ENCODE measurements at places on chromosomes 7 and 10. TPM values are rescaled to one million over a fixed set of nuclear protein-coding genes. Genes with fewer than 3 reads are reported as not detected.

- H3K4me3 ChIP-seq = no peak overlapping the region
- no peaks in the 10 kb centered on the region for H3K4me1 ChIP-seq
- H3K27ac ChIP-seq = no peak overlapping the region
- no peaks in the 10 kb centered on the region for H3K27me3 ChIP-seq
- no peak for DNase-seq
These were observed 210.5 kb upstream of the SP4 start for GRCh38 chr7:21217365-21217764.

- no peak overlapping the region for H3K27ac ChIP-seq
- H3K36me3 ChIP-seq = no peaks in the 10 kb centered on the region
- H3K4me3 ChIP-seq = no peak overlapping the region
- no peak for DNase-seq
These were observed 48.0 kb downstream of the SEC23IP start for GRCh38 chr10:119940487-119940886.

GRCh38 chr7:2927592-2927991 lies 83.5 kb upstream of the GNA12 start:
- H3K4me1 ChIP-seq = no peaks in the 10 kb centered on the region
- no peak for DNase-seq
- no peak overlapping the region for H3K4me3 ChIP-seq
- no peak overlapping the region for H3K27ac ChIP-seq
- no peaks in the 10 kb centered on the region for H3K36me3 ChIP-seq

DNA sequence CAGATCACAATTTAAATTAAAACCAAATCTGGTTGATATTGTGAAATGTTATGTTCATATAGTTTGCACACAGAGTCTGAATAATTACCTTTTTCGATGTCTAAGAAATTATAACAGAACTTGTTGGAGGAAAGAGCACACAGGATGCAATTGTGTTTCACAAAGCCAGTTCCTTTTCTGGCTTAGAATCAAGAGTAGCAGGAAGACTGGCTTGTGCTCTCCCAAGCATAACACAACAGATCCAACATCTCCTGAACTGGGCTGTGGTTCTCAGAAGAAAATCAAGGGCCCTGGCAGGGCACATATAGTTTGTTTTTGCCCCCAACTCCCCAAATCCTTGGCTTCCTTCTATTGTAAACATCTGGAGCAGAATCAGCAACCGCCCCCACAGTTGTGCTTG lies 62.7 kb downstream of the LRRC4 start:
- no peak for DNase-seq
- no peak overlapping the region for H3K27ac ChIP-seq
- no peak overlapping the region for H3K4me3 ChIP-seq
- no peaks in the 10 kb centered on the region for H3K36me3 ChIP-seq
- H3K4me1 ChIP-seq = no peaks in the 10 kb centered on the region
- H3K27me3 ChIP-seq = no peaks in the 10 kb centered on the region

GRCh38 chr10:2825841-2826240 lies 241.5 kb upstream of the PFKP start:
- no peaks in the 10 kb centered on the region for H3K4me1 ChIP-seq
- no peak overlapping the region for H3K27ac ChIP-seq
- H3K36me3 ChIP-seq = no peaks in the 10 kb centered on the region
- H3K4me3 ChIP-seq = no peak overlapping the region

DNA sequence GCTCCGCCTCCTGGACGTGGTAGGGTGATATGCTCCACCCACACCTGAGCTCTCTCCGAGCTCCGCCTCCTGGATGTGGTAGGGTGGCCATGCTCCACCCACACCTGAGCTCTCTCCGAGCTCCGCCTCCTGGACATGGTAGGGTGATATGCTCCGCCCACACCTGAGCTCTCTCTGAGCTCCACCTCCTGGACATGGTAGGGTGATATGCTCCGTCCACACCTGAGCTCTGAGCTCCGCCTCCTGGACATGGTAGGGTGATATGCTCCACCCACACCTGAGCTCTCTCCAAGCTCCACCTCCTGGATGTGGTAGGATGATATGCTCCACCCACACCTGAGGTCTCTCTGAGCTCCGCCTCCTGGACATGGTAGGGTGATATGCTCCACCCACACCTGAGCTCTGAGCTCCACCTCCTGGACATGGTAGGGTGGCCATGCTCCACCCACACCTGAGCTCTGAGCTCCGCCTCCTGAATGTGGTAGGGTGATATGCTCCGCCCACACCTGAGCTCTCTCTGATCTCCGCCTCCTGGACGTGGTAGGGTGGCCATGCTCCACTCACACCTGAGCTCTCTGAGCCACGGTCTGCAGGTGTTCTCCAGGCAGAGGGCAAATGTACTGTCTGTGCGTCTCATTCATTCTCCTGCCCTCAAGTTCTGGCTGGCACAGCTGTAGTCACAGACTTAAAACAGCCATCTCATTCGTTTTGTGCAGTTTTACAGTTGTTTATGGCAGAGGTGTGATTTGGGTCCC lies 252.4 kb downstream of the DIP2C start:
- DNase-seq = no peak
- no peaks in the 10 kb centered on the region for H3K27me3 ChIP-seq
- no peaks in the 10 kb centered on the region for H3K4me1 ChIP-seq
- no peak overlapping the region for H3K27ac ChIP-seq
- H3K36me3 ChIP-seq = peaks cover 16% of the 10 kb centered on the region

DNA sequence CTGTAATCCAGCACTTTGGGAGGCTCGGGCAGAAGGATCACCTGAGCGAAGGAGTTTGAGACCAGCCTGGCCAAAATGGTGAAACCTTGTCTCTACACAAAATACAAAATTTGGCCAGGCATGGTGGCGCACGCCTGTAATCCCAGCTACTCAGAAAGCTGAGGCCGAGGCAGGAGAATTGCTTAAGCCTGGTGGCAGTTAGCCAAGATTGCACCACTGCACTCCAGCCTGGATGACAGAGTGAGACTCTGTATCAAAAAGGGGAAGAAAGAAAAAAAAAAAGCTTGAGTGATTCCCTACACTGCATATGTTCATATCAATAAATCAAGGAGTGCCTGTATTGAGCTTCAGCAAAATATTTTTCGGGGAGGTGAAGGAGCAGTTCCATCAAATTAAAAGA lies 45.8 kb upstream of the SRRM3 start:
- H3K4me3 ChIP-seq = no peak overlapping the region
- no peak overlapping the region for H3K27ac ChIP-seq
- H3K4me1 ChIP-seq = no peaks in the 10 kb centered on the region
- no peaks in the 10 kb centered on the region for H3K27me3 ChIP-seq
- no peaks in the 10 kb centered on the region for H3K36me3 ChIP-seq

DNA sequence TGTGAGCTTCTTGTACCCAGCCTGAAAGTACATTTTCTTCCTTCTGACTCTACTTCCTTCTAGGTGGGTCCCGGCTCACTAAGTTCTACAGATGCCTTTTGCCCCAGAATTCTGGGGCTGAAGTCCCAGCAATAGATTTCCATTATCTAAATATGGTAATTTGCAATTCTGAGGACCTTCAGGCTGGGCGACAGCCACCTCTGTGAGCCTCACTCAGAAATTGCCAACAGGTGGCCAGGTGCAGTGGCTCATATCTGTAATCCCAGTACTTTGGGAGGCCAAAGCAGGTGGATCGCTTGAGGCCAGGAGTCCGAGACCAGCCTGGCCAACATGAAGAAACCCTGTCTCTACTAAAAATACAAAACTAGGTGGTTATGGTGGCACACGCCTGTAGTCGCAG lies 23.7 kb downstream of the CREM start:
- no peaks in the 10 kb centered on the region for H3K36me3 ChIP-seq
- H3K4me3 ChIP-seq = no peak overlapping the region
- H3K27me3 ChIP-seq = no peaks in the 10 kb centered on the region
- no peak overlapping the region for H3K27ac ChIP-seq

- no peak overlapping the region for H3K4me3 ChIP-seq
- H3K36me3 ChIP-seq = no peaks in the 10 kb centered on the region
- no peaks in the 10 kb centered on the region for H3K4me1 ChIP-seq
- no peak overlapping the region for H3K27ac ChIP-seq
These were observed 136.4 kb downstream of the RPS24 start for GRCh38 chr10:78170026-78170475.

GRCh38 chr7:151046603-151047573 lies 1.4 kb upstream of the ASIC3 start:
- no peaks in the 10 kb centered on the region for H3K36me3 ChIP-seq
- no peak overlapping the region for H3K27ac ChIP-seq
- no peaks in the 10 kb centered on the region for H3K27me3 ChIP-seq
- H3K4me3 ChIP-seq = no peak overlapping the region
- DNase-seq = no peak
- peaks cover 6% of the 10 kb centered on the region for H3K4me1 ChIP-seq

DNA sequence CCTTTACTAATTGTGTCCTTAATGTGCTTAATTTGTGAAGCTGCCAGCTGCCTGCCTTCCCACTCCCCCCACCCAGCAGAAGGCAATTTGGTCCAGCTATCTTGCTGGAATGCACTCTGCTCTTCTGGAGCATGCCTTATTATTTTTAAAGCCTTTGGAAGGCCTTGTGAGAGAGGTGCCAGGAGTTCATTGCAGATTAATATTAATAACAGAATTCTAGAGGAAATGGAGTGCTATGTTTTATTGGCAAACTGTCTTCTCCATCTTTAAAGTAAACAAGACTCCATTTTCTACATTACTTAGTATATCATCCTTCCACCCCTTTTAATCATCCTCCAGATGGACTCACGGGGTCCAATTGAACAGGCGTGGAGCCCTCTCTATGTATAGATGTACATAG lies 50.8 kb upstream of the ZNF32 start:
- no peaks in the 10 kb centered on the region for H3K4me1 ChIP-seq
- H3K27ac ChIP-seq = no peak overlapping the region
- no peak for DNase-seq

DNA sequence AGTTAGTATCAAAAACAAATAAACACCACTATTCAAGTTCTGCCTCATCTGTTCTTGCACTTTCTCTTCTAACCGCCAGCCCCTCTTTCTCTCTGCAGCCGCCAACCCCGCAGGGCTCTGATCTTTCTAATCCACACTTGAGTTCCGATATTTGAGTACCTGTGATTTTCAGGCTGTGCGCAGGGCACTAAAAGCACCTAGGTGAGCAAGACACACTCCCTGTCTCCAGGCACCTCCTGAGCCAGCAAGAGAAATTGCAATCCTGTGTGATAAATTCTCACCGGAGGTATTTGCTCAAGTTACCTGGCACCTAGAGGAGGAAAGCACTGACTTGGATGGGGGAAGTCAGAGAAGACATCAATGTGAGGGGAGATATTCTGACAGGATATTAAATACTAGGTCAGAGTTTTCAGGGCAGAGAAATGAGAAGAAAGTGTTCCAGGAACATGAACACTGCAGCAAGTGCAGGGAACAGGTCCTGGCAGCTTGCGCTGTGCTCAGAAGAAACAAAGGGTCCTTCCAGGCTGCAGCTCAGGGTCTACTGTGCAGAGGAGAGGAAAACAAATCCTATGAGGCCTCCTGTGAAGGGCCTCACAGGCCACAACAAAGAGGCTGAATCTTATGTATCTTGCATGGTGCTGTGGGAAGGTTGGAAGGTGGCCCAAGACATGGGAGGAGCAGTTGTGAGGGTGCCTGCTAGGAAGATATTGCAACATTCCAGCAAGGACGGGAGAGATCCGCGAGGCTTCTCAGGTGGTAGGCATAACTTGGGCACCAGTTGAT lies 568.7 kb upstream of the MGMT start:
- H3K4me3 ChIP-seq = no peak overlapping the region
- H3K36me3 ChIP-seq = no peaks in the 10 kb centered on the region
- peaks cover 5% of the 10 kb centered on the region for H3K4me1 ChIP-seq
- H3K27ac ChIP-seq = no peak overlapping the region

GRCh38 chr7:22140578-22140977 lies 194.9 kb upstream of the CDCA7L start:
- no peaks in the 10 kb centered on the region for H3K4me1 ChIP-seq
- H3K27ac ChIP-seq = no peak overlapping the region
- no peaks in the 10 kb centered on the region for H3K36me3 ChIP-seq
- H3K4me3 ChIP-seq = no peak overlapping the region

DNA sequence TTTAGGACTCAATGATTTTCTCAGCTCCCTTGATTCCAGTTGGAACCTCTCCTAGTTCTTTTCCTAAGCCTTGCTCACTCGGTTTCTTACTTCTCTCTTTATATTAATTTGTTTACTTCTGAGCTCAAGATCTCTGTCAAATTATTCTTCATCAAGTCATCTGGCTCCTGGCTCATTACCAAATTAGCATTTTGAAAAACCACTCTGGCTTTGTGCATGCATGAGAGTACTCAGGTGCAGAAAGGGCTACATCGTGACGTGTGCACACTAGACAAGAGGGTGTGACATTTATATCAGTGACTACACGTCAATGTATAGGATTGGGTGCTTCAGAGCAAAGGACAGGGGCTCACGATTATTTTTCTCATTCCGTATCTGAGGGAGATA lies 645.7 kb upstream of the DPP6 start:
- no peak overlapping the region for H3K4me3 ChIP-seq
- DNase-seq = no peak
- no peak overlapping the region for H3K27ac ChIP-seq
- no peaks in the 10 kb centered on the region for H3K27me3 ChIP-seq
- no peaks in the 10 kb centered on the region for H3K4me1 ChIP-seq
- no peaks in the 10 kb centered on the region for H3K36me3 ChIP-seq

GRCh38 chr7:114405427-114405826 lies 9.2 kb upstream of the FOXP2 start:
- no peaks in the 10 kb centered on the region for H3K36me3 ChIP-seq
- H3K27ac ChIP-seq = no peak overlapping the region
- no peak for DNase-seq
- H3K4me3 ChIP-seq = no peak overlapping the region
- H3K27me3 ChIP-seq = no peaks in the 10 kb centered on the region
- H3K4me1 ChIP-seq = no peaks in the 10 kb centered on the region

GRCh38 chr7:19701471-19701870 lies 7.4 kb downstream of the POLR1F start:
- H3K4me1 ChIP-seq = no peaks in the 10 kb centered on the region
- no peak overlapping the region for H3K4me3 ChIP-seq
- no peaks in the 10 kb centered on the region for H3K36me3 ChIP-seq

GRCh38 chr7:100469227-100470044 lies 5.4 kb upstream of the SPACDR start:
- DNase-seq = peak; percentile 80
- H3K4me3 ChIP-seq = no peak overlapping the region
- no peak overlapping the region for H3K27ac ChIP-seq
- H3K4me1 ChIP-seq = peaks cover 7% of the 10 kb centered on the region
- H3K36me3 ChIP-seq = no peaks in the 10 kb centered on the region

GRCh38 chr7:22722536-22723180 lies 4.3 kb upstream of the IL6 start:
- DNase-seq = no peak
- H3K4me1 ChIP-seq = peaks cover 72% of the 10 kb centered on the region
- H3K4me3 ChIP-seq = no peak overlapping the region
- H3K27ac ChIP-seq = peak overlapping the region; percentile 42
- no peaks in the 10 kb centered on the region for H3K36me3 ChIP-seq
- no peaks in the 10 kb centered on the region for H3K27me3 ChIP-seq

The SAMD9 gene
- total RNA-seq = 1.5 TPM

The UFSP1 gene
- 7.1 TPM for total RNA-seq

The LAMB1 gene
- 56.6 TPM for total RNA-seq

The HTRA1 gene
- 19.3 TPM for total RNA-seq

The GRID2IP gene
- not detected for total RNA-seq

The PROSER2 gene
- total RNA-seq = 3.4 TPM

The CPVL gene
- 11.8 TPM for total RNA-seq

The SSC4D gene
- 0.68 TPM for total RNA-seq

The EGR2 gene
- total RNA-seq = 1.5 TPM

The PTPN20 gene
- total RNA-seq = 4.9 TPM

The MKX gene
- 1.2 TPM for total RNA-seq

Measured in gastrocnemius medialis (tissue), 4 donors.